Renal cortex interstitium (tissue), 15 donors: ENCODE measurements at places on chromosomes 5 and 9.

DNA sequence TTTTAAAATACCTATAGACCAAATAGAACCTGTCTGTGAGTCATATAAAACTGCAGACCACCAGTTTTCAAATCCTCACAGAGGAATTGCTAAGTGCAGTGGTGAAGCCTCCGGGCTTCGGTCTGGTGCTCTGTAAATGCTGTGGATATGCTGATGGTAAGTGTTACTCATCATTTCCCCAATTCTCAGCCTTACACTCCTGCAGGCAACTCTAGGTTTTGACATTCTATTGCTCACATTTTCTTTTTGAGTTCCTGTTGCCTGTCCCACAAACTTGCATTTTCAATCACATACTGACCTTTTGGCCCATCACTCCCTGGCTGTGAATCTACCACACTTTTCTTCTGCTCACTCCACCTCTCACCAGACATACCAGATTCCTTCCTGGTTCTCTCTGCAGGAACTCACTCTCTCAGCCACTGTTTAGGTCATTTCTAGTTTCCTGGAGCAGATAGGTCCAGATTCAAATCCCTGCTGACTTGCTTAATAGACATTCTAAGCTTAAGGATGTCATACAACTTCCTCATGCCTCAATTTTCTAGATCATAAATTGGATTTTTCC lies 192.9 kb downstream of the RAB3C start:
- no peak for DNase-seq

- no peak for DNase-seq
Observed at GRCh38 chr5:33662722-33663427, 222.1 kb downstream of the TARS1 start.

GRCh38 chr9:82152181-82152580 lies 163.6 kb downstream of the SPATA31D1 start:
- no peak for DNase-seq

GRCh38 chr5:80041527-80041926 lies 6.4 kb downstream of the THBS4 start:
- DNase-seq: no peak

DNA sequence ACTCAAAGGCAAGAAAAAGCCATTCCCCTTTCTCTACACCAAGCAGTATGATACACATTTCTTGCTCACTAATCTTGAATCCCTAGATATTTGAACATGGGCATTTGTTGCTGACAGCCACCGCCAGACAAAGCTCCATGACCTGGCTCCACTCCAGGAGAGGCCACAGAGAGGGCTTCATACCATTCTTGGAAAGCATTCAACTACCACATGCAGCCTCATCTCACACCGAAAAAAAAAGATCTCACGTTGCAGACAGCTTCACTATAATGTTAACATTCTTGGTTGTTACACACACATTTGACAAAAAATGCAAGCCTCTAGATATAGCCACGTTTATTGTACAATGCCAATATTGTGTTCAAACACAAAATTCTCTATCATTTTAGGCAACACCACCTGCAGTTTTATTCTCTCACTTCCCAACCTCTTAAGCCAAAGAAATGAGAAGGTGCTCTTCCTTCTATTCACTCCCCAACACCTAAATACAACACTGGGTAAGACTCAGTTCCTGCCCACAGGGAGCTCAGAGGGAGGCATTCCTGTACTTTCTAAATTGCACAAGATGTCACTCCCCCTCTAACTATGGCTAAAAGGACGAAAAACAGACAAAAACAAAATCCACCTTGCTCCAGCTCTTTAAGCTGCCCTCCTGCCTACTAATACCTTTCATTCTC lies 222.4 kb downstream of the TSSK1B start:
- peak; percentile 26 for DNase-seq

DNA sequence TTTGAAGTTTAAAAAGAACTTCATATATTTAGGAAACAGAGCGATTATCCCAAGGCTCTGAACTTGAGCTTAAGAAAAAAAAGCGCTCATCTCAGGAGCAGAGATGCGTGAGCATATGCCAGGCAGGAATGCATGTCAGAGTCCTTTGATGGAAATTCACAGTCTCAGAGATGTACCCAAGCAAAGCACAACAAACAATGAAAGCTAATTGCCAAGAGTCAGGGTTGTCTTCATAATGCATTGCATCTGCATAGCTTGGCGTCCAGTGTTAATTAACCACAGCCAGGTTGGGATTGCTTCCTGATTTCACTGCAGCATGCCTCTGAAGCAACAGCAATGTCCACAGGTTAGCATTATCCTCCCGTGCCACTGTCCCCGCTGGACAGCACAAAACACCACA lies 907.0 kb upstream of the DMAC1 start:
- DNase-seq: no peak

GRCh38 chr5:57332361-57332760 lies 150.2 kb downstream of the ACTBL2 start:
- no peak for DNase-seq

DNA sequence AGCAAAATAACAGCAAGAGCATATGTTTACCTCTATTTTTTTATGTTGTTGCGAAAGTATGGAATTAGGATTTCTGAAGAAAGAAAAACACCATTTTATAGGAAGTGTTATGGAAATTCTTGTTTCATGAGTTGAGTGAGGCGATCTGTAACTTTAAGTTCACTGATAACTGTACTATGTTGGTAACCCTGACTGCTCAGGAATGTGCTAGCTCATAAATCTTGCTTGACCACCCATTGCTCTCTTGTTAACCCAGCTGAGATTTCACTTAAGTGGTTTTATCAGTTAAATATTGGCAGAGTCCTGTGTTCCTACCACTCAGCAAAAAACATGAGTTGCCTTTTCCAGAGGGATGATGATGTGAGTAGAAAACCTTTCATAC lies 91.1 kb upstream of the STARD4 start:
- DNase-seq: peak; percentile 28

- no peak for DNase-seq
Observed at GRCh38 chr9:75939536-75940111, 49.2 kb downstream of the PCSK5 start.

DNA sequence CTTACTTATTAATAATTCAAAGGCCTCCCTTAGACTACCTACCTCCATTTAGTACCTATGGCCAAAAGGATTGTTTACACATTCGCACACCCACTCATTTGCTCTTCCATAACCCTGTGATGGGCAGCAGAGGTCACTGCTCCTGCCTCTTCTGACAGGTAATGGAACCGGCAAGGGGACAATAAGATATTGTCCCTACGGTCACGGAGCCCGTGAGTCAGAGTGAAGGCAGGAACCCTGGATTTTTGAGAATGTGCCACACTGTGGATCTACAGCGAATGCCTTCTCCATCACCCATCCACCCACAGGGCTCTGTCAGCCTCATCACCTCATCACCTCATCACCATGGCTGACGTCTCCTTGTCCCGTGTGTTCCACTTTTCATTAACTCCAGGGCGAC lies 132.3 kb downstream of the MYO10 start:
- DNase-seq: no peak

DNA sequence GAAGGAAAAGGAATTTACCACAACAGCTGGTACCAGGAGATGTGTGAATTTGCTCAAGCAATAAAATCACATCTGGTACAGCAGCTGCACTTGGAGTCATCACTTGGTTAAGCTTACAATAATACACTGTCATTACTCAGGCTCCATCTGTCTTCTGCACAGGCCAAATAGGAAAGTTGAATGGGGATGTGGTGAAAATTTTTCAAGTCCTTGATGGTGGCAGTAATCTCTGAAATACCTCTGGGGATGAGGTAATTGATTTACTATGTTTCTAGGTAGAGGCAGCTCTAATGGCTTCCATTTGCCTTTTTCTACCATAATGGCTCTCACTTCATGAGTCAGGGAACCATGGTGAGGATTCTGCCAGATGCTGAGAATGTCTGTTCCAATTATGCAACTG lies 206.8 kb upstream of the ATP10B start:
- DNase-seq: no peak

- DNase-seq: no peak
Observed at GRCh38 chr5:76479973-76480667, 77.0 kb downstream of the IQGAP2 start.

- no peak for DNase-seq
Observed at GRCh38 chr5:34538026-34538672, 118.0 kb upstream of the RAI14 start.

DNA sequence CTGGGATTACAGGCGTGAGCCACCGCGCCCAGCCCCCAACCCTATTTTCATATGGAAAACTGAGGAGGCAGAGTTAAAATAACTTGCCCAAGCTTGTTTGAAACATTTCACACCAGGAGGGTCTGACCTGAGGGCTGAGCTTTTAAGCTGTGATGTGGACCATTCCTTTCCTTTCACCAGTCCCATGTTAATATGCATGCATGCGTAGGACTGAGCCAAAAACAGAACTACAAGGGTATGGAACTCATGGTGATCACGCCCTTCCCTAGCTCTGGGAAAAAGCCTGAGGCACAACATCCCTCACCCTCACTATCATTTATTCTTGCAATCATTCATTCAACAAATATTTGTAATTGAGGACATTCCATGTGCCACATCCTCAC lies 87.4 kb upstream of the FAM169A start:
- no peak for DNase-seq

DNA sequence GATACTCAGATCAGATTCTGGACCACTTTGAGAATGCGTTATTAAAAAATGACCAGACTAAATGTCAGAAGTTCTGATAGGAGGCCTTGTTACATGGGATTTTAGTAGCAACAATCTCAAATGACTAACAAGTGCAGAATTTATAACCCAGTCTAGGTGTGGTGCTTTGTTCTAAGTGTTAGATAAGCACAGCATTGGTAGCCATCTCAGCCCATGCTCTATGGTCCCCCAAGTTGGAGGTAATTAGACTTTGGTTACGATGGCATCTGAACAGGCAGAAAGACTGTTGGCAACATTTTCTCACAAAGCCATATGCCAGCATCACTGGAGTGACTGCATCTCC lies 140.4 kb upstream of the RPS23 start:
- no peak for DNase-seq

DNA sequence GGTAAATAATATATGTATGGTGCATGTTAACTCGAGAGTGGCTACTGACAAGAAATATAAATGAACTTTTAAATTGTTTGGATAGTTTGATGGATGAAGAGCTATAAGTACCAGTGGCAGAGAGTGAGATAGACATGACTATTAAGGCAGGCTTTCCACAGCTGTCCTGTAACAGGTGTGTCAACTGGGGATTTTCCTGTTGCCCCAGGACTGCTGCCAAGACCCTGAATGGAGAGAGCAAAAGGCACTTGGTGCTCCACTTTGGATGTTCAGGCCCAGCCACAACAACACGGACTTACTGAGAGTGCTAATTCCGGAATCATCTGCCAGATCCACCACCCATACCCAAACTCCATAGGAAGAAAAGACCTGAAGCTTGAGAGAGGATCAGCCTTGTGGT lies 215.1 kb downstream of the SEC61B start:
- DNase-seq: no peak

- DNase-seq: no peak
Observed at GRCh38 chr5:6448622-6449464, at the start of gene UBE2QL1. Gene UBE2QL1, plus strand, starts transcription at chr5:6448859. Its CDS starts 35 bp downstream, at chr5:6448894.

- no peak for DNase-seq
Observed at GRCh38 chr5:77145666-77146065, 58.6 kb upstream of the ZBED3 start.

DNA sequence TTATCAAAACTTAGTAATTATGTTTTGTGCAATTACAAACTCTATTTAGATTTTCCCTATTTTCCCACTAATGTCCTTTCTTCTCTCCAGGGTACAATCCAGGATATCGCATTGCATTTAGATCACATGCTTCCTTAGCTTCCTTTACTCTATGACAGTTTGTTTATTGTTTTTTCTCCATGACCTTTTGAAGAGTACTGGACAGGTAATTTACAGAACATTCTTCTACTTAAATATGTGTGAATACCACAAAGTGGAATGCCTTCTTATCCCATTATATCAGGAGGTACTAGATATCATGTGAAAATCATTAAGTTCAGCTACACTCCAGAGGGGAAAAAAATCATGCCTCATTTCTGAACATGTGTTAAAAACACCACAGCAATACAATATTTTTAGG lies 776.6 kb upstream of the CDH9 start:
- no peak for DNase-seq

- no peak for DNase-seq
Observed at GRCh38 chr5:88821161-88821560, 61.8 kb downstream of the MEF2C start.

- no peak for DNase-seq
Observed at GRCh38 chr9:36078051-36078450, 41.3 kb downstream of the RECK start.
